ENCODE measurements at places on chromosomes 16 and 17. TPM values are rescaled to one million over a fixed set of nuclear protein-coding genes. Genes with fewer than 3 reads are reported as not detected.

KRT23 gene
- 0.91 TPM for polyA plus RNA-seq

NAGLU gene
- 27.3 TPM for polyA plus RNA-seq

HLF gene
- 7.2 TPM for polyA plus RNA-seq

TXNL4B gene
- polyA plus RNA-seq: 17.3 TPM

KRTAP1-5 gene
- not detected for polyA plus RNA-seq

COG8 gene
- 32.3 TPM for polyA plus RNA-seq

UTS2R gene
- 0.91 TPM for polyA plus RNA-seq

CCL22 gene
- 0.18 TPM for polyA plus RNA-seq

WFIKKN1 gene
- 2.3 TPM for polyA plus RNA-seq

PRDM7 gene
- polyA plus RNA-seq: 0.44 TPM

Data from renal pelvis (tissue), 12 donors.